ENCODE measurements at places on chromosomes 1 and 21. TPM values are rescaled to one million over a fixed set of nuclear protein-coding genes. Genes with fewer than 3 reads are reported as not detected.

Gene SPRR3
- total RNA-seq, result not detected

Gene FCGR3B
- not detected for total RNA-seq

Gene DCST2
- total RNA-seq, result not detected

Gene RCOR3
- 11.9 TPM for total RNA-seq

Gene LGALS8
- total RNA-seq, result 71.9 TPM

Data from epithelial cell of alveolus of lung (primary cell).